Forelimb muscle (tissue), 1 donor: ENCODE measurements at places on chromosomes 4 and X.
A peak's percentile ranks its signal among the peaks of the same experiment; 100 is the strongest.

DNA sequence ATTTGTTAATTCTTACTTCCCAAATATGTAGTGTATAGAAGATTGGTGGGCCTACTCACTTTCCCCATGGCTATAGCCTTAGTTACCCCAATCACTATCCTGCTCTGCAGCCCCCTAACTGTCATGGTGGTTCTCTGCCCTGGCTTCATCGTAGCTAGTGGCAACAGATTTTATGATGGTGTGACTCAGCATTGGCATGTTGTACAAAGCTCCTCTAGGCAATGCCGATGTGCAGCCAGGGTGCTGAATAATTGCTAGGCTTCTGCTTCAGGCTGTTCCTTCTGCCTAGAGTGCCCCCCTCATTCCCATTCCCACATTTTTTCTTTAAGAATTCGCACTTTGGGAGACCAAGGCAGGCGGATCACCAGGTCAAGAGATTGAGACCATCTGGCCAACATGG, 35.2 kb downstream of the AFF2 start:
- no peak for DNase-seq

- no peak for DNase-seq
Measured at GRCh38 chr4:139875411-139875825, 209.8 kb downstream of the MGST2 start.

- DNase-seq: no peak
Measured at GRCh38 chr4:25158817-25159216, 1.4 kb downstream of the SEPSECS start.

DNA sequence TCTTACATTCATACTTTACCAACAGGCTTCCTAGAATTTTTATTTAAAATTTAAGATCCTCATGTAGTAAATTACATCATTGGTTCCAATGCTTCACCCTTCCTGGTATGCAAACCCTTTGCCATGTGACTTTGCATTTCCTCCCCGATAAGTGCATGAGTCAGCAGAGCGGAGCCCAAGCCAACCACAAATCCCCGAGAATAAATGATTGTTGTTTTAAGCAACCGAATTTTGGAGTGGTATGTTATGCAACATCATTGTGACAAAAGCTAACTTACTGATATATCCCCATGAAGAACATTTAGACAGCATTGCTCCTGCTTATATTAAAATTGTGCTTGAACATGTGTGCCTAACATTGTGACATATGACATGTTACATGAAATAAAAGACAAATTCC, 199.4 kb upstream of the DDX53 start:
- no peak for DNase-seq

GRCh38 chr4:95044324-95044837, 286.6 kb downstream of the BMPR1B start:
- no peak for DNase-seq

DNA sequence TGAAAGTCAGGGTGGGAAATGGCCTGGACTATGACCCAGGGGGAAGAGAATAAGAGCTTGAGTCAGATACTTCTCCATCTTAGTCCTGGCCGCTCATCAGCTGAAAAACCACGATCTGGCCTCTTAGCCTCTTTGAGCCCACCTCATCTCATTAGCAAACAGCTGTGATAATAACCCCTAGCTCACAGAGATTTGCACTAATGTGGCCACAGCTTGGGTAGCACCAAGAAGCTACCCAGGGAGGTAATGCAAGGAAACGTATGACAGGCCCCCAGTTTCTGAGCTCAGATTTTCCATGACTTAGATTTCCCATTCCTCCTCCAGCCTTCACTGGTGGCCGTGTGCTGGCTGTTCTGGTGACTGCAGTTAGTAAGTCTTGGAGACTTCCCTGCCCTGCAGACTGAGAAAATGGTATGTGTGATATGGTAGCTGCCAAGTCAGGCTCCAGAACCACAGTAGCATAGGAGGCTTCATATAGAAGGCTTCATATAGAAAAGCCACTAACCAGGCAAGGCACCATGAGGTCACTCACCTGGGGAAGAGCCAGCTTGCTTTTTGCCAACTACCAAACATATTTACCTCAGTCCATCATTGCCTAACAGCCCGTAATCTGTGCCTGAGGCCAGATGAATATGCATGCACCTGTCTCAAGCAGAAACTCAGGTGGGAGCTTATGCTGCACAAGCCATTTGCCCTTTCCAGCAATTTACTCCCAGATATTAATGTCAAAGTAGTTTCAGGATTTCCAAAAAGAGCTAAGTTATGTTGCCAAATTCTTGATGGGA, 51.4 kb upstream of the GABRE start:
- DNase-seq: no peak

DNA sequence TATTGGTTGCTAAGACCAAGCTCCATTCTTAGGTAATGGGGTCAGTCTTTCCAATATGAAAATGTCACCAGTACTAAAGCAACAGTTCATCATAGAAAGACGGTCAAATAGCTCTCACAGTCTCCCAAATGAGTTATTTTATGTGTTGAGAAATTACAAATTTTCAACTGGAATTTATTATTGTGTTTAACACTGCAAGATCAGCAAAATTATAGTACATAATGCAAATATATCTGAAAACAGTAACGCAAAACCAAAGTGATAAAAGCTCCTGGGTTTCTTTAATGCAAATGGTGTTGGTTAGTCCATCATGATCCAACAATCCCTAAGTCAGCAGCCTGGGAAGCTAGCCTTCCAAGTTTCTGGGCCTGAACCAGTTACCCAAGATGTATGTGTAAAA, 61.5 kb upstream of the EGFL6 start:
- no peak for DNase-seq

GRCh38 chrX:11888421-11888820, 130.4 kb downstream of the MSL3 start:
- no peak for DNase-seq

DNA sequence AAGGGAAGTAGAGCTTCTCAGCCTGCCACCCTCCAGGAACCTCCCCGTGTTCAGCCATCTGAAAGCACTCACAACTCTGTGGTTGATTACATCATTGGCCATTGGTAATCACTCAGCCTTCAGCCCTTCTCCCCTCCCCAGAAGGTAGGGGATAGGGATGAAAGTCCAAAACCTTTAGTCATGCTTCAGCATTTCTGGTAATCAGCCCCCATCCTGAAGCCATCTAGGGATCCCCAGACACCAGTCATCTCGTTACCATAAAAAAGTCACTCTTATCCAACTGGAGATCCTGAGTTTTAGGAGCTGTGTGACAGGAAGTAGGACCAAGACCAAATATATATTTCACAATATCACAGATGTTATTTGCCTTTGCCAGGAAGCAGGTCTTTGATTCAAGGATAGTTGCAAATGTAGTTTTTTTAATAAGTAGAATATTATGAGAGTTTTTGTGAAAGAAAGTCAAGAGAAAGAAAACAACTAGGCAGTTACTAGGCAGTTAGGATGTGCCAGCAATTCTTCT, 364.6 kb upstream of the NOCT start:
- DNase-seq: peak; percentile 63

- DNase-seq: no peak
Measured at GRCh38 chr4:127856813-127857447, 23.8 kb upstream of the PLK4 start.

DNA sequence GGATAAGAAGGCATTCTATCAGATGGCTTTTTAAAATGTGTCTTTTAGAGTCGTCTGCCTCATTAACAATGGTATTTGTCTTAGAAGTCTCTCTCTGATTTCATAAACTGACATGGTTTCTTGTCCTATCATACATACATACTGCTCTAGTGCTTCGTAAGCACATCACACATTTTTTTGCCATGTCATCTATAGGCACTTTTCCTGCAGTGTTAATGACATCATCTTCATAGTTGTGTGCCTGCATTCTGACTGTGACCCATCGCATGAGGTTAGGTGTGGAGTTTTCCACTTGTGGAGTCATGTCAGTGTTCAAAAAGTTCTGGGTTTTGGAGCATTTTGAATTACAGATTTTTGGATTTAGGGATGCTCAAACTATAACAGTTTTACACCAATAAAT, 361.6 kb upstream of the SPOCK3 start:
- DNase-seq: no peak

DNA sequence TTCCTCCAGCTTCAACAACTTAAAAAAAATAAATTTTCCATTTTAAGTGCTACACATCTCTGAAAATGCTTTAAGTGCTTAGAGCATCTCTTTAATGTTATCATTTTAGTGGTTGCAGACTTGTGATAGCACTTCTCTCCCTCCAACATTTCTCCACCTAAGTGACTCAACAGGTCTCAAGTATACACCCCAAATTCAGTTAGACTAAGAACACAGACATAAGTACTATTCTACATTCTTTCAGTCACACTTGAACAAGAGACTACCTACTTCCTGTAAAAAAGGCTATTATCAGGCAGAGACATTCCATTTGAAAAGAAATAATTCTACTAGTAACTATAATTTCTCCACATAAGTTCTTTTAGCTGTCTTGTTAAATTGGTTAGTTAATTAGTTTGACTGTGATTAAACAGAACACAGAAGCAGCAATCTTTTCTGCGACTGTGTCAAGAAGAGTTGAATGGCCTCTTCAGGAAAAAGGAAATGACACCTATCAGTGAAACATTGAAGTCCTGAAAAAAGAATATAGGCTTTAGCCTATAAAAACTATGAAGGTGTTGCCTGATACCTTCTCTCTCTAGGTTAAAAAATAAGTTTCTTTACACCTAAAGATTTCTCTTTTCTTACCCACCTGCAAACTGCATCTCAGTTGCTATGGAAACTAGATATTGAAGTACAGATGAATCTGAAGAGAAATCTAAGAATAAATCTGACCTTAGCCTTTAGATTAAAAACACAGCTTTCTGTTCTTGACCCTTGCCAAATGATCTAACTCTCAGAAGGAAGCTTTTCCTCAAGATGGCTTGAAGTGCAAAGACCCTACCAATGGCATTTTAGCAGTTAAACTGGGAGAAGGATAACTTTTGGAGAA, 18.0 kb downstream of the NAF1 start:
- DNase-seq: no peak
